ENCODE measurements at places on chromosomes 12 and 14.

GRCh38 chr12:26283617-26284016 lies 88.2 kb downstream of the SSPN start:
- no peak for DNase-seq

- DNase-seq, result no peak
Observed at GRCh38 chr14:38107216-38107631, 100.5 kb upstream of the SSTR1 start.

DNA sequence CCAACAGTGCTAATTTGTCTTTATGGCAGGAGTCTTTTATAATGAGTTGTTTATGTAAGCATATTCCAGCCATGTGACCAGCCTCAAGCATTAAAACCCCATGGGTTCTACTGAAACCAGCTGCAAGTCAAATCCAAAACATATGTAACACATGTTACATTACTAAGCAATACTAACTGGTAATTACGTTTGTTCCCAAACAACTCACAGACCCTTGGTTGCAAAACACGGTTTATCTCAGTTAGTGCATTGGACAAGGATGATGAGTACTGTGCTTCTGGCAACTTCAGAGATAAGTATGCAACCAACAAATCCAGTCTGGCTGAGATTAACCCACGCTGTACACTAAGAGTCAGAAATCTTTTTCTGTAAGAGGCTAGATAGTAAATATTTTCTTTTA lies 110.1 kb upstream of the FAR2 start:
- no peak for DNase-seq

DNA sequence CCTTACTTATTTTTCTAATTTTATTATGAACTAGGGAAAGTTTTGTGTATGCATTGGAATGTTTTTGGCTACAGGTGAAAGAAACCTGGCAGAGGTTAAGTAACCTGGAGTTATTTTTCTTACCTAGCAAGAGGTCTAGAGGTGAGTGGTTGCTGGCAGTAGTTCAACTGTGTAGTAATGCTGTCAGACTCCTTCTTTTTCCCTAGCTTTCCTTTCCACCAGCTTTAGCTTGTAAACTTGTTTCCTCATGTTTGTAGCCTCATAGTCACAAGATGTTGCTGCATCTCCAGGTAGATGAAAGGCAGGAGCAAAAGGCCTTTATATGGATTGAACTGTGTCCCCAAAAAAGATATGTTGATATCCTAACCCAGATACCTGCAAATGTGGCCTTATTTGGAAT lies 105.1 kb upstream of the AMIGO2 start:
- no peak for DNase-seq

DNA sequence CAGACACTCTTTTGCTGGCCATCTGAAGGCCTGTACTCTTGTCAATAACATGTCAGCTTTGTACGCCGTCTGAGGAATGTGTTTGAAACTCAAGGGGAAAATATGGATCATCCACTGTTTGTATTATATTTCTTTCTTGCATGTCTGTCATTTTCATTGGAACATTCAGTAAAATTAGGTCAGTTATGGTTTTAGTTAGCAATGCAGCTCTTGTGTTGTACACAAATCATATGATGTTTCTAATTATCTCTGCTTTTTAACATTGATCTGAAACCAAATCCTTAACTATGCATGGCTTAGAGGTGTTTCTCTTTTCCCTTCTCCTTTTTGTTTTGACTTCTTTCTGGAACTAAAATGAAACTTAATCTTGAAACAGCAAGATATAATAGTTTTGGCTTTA lies 333.6 kb upstream of the PRICKLE1 start:
- DNase-seq, result no peak

DNA sequence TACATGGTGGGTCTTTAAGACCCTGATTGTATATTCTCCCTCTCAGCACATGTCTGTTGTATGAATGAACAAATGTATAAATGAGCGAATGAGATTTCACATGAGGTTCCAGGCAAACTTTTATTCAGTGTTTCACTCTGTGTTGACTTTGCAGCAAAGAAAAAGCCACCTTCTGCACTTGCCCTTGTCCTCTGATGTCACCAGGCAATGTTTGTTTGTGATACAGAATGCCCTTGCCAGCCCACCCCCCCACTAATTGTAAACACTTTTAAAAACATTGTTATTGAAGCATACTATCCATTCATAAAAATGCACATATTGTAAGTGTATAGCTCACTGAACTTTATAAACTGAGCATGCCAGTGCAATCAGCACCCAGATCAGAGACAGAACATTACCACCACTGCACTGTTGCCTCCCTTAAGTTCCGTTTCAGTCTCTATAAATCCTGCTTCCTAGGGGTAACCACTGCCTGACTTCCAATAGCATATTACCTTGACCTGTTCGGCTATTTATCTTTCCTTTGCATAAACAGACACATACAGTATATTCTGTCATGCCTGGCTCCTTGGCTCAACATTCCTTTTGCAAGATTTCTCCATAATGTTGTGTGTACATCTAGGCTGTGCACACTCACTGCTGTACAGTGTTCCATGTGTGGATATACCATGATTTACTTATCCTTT lies 11.3 kb upstream of the LTA4H start:
- no peak for DNase-seq

- no peak for DNase-seq
Observed at GRCh38 chr12:130011611-130012385, 108.0 kb upstream of the TMEM132D start.

- DNase-seq, result no peak
Observed at GRCh38 chr14:75221797-75222196, 45.4 kb upstream of the TMED10 start.

DNA sequence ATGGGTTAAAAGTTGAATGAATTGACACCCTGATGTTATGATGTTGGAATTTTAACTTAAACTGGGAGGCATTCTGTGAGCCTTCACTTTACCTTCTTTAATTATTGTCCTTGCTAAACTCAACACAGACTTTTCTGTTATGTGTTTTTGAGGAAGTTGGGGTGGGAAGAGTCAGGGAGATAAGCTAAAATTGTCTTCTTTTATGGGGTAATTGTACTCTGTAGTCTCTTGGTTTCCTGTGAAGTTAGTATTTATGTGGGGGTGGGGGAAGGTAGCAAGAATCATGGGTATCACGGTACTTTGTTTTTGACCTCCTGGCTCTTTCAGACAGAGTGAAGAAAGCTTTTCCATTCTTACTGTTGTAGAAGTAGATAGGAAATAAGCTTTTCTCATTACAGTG lies 32.9 kb downstream of the RAB21 start:
- no peak for DNase-seq

GRCh38 chr14:22986508-22987054 lies 4.2 kb upstream of the AJUBA start:
- peak; percentile 32 for DNase-seq

GRCh38 chr12:89051065-89051677 lies 301.1 kb downstream of the DUSP6 start:
- DNase-seq, result peak; percentile 21

GRCh38 chr12:42729535-42729900 lies 140.0 kb upstream of the PRICKLE1 start:
- DNase-seq, result no peak

GRCh38 chr12:71069311-71069710 lies 88.5 kb downstream of the TSPAN8 start:
- no peak for DNase-seq

DNA sequence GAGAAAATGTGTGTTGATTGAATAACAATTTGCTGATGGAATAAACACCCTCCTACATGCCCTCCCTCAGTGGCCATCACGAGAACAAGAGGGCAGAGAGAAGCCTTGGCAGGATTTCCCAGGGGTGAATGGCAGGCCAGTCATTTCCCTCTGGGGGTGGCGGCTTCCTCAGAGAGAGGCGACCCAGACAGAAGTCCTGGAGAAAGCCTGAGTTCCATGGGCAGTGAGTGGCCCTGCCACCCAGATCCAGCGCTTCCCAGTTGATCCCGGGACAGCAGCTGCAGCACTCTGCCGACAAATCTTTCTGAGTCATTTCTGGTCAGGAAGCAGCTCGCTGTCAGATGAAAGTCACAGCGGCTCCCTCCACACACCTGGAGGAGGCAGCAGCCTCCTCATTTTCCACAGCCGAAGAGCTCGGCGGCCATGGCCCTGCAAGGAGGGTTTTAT lies 123.0 kb downstream of the SCARB1 start:
- DNase-seq, result no peak

DNA sequence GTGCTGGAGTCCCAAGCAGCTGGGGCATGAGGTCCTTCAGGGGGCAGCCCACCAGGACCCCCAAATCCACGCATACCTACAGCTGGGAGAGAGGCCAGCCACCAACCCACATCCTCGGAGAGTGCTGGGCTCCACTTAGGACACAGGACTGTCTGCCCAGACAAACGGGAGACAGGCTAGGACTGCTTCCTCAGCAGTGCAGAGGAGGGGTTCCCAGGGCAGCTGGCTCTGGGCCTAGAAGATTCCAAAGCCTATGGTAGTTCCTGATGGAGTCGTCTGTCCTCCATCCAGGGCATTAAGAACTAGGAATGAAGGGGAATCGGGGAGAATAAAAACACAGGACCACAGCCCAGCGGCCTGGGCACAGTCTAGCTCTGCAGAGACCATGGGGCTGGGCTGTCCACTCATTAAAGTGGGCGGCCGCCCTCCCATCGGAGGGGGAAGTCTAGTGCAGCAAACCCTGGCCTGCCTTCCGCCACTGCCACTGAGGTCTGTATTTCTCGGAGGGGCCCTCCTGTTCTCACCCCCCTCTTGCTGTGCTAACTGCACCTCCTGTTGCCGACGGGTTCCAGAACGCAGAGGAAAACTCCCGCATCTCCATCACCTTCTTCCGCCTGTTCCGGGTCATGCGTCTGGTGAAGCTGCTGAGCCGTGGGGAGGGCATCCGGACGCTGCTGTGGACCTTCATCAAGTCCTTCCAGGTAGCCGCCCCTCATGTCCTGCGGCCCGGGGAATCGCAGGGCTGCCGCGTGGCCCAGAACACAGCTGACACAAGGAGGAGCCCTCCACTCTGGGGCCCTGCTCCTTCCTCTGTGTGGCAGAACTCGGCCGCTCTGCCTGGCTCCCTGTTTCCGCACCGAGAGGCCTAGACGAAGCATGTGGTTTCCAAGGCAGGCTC lies 143.5 kb upstream of the FKBP4 start:
- DNase-seq, result no peak

DNA sequence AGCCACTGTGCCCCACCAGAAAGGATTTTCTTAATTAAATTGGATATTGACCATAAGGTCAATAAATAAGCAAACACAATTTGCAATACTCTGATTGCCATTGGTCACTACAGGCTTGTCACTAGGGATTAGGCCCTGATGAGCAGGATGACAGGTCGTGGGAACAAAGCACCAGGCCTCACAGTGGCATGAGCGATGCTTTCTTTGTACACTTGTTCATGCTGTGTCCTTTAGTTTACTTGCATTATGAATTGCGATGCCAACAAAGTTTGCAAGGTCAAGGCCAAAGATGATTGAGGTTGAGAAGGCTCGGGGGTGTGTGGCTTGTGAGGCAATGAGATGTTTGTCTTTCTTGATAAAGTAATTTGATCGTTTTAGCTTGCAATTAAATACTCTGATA lies 136.0 kb downstream of the TTC8 start:
- DNase-seq, result no peak

DNA sequence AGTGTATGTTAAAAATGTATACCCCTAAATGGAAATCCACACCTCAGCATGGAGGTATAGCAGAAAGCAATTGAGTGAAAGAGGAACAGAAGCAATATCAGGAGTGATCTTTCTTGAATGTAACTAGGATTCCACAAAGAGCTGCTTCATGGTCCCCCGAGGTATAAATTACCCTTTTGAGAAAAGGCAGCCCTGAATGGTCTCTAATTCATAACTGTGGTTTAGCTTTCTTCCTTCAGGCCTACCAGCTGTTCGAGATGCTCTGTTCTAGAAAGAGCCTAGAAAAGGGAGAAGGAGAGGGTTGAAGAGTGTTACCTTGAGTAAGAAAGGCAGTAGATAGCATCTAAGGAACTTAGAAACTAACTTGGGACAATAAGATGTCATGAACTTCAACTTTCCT lies 42.9 kb upstream of the CSRNP2 start:
- DNase-seq, result no peak

GRCh38 chr12:2145433-2145998 lies 92.7 kb downstream of the CACNA1C start:
- DNase-seq, result no peak

GRCh38 chr12:124456133-124456651 lies 111.2 kb downstream of the NCOR2 start:
- DNase-seq, result no peak

DNA sequence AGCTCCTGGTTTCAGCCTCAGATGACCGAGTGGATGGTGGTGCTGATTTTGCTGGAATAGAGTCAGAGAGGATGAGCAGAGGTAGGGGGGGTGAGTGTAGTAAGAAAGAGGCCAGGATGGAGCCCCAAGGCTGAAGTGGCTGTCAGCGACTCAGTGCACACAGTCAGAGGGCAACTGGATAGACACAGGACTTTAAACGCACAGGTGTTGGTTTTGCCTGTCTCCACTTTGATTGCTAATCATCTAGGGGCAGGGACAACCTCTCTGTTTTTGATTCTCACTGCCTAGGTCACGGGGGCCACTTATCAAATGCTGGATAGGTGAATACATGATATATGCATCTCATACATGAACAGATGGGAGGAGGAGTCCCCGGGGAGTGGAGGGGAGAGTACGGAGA lies 99.5 kb downstream of the EGLN3 start:
- DNase-seq, result no peak

GRCh38 chr12:41485203-41485602 lies 297.1 kb downstream of the PDZRN4 start:
- no peak for DNase-seq

DNA sequence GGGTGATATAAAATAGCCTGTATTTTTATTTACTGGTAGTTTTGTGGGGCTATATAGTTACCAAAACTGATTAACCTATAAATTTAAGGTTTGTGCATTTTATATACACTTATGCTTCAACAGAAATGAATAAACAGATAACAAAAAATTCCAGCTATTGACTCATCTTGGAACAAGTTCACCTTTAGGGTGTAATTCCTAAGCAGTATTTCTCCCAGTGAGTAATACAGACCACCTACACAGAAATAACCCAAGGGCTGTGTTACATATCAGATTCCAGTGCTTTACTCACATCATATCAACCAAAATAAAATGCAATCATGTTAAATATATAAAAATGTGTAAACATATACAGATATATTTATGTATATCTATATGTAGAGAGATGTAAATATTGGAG lies 345.6 kb downstream of the ADAMTS20 start:
- no peak for DNase-seq

Data from NCI-H1417 treated with DMSO at 0.1 percent for 48 hours (cell line).